H4 (cell line): ENCODE measurements at places on chromosomes 6 and 20. TPM values are rescaled to one million over a fixed set of nuclear protein-coding genes. Genes with fewer than 3 reads are reported as not detected.

Gene BPIFB1
- total RNA-seq: 0.56 and 0.76 TPM in 2 replicates

Gene SEL1L2
- not detected in 2 replicates for total RNA-seq

Gene OPRL1
- 0.23 and 0.97 TPM in 2 replicates for total RNA-seq

Gene COL19A1
- 1.5 TPM in 1 of 2 replicates, not detected in the other for total RNA-seq
